ENCODE measurements at places on chromosomes 6 and 20. TPM values are rescaled to one million over a fixed set of nuclear protein-coding genes. Genes with fewer than 3 reads are reported as not detected.
A peak's percentile ranks its signal among the peaks of the same experiment; 100 is the strongest.

DNA sequence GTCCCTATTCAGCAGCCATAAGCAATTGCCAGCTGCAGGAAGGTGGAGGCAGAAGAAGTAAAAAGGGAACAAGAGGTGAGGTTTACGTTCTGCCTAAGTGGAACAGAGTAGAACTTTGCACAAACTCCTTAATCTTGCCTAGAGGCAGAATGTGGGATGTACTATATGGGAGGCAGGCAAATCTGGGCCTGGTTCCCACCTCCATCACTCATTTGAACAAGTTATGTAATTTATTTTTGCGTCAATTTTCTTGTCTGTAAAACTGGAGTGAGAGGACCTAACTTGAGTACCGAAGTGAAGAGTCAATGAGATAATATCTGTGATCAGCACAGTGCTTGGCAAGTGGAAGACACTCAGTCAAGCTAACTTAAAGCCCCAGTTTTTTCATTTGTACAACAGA is 2.0 kb upstream of the TPBG start:
- DNase-seq, result no peak

DNA sequence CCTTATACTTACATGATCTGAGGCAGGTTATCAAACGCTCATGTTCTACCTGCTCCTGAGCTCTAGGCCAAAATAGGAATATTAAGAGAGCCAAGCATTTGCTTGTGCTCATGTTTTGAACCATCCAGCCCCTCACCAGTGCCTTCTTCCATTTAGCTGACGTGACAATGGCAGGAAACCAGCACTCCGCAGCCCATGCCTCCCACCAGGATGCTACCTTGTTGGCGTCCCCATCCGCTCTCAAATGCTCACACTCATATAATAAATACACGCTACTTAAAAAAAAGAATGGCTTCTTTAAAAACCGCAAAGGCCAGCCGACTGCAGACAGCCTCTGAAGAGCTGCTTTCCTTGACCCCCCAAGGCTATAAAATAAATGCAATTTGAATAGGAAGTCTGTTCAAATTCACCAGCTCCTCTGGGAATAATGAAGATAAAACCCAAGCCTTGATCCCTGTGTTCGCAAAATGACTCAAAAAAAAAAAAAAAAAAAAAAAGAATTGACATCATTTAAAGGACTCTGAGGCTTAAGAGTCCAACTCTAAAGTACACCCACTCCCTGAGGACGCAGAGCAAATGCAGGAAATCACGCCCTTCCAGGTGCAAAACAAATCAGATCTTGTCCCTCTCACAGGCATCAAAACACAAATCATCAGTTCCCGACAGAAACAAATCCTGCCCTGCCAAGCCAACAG is 29.0 kb downstream of the RNASET2 start:
- DNase-seq, result no peak

ZNF341 gene
- 1.5 TPM for total RNA-seq

- DNase-seq, result peak; percentile 97
Measured at GRCh38 chr6:29649701-29650673, 6.9 kb upstream of the MOG start.

ULBP1 gene
- total RNA-seq, result not detected

DNA sequence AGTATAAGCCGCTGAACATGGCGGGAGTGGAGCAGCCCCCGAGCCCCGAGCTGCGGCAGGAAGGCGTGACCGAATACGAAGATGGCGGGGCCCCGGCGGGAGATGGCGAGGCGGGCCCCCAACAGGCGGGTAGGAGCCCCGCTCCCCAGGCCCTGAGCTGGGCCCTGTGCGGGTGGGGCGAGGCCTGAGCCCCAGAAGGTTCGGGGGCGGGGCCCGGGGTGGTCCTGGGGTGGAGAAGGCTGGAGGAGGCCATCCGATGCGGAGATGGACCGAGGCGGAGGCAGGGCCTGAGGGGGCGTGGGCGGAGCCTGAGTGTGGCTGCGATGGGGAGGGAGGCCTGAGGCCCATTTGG is 7.1 kb downstream of the L3MBTL1 start:
- peak; percentile 68 for DNase-seq

GRCh38 chr6:170075659-170076223 is 215.1 kb downstream of the DLL1 start:
- peak; percentile 12 for DNase-seq

DNA sequence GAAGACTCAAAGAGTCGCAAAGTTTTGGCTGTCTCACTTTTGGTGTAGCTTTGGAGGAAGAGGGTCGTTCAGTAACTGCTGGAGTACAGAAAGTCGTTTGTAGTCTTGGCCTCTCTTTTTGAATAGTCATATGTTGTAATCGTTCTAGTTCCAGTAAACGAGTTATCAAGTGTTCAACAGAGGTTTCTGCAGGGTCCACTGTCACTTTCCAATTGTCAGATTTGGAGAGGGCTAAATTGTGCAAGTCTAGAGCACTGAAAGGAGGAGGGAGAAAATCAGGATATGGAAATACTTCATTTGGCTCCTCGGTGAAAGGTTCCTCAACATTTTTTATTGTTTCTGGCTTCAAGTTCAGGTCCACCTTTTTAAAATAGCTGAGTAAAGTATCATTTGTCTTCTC is 9.7 kb downstream of the FAM217A start:
- no peak for DNase-seq

SUMO4 gene
- 4.5 TPM for total RNA-seq

RAD21L1 gene
- total RNA-seq, result not detected

DNA sequence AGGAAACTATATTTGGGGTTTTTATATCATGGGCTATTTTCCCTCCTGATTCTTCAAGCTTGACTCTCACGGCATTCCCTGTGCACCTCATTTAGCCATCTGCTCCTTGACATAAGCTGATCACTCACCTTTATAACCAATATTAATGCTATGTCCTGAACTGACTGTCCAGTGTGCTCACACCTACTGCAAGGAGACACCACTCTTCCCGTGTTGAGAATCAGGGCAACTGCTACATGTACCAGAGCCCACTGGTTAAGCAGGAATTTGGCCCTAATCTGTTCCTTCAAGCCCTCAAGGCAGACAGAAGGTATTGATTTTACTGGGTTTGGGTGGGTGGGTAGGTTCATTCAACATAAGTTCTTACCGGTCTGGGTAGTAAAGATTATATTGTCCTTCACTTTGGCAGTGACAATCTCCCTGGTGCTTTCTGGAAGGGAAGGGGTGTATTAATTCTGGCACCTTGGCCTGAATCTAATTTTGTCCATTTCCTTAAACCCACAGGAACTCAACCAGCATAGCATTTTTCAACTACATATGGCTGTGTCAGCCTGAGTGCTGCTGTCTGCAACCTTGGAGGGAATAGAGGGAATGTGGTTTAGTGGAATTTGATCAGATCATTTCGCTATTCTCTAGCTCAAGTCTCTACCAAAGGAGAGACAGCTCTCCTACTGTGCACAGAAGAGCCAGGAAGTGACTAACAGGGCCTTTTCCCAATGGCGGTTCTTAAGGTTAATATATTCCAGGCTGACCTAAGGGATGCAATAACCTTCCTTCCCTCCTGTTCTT is 293.2 kb downstream of the BTBD9 start:
- DNase-seq, result no peak

GRCh38 chr6:164396071-164397047 is 913.0 kb downstream of the C6orf118 start:
- DNase-seq, result no peak

Data from ovary (tissue), 10 donors.